ENCODE measurements at places on chromosomes 4 and X.

GRCh38 chr4:72858328-72858727 is 211.2 kb downstream of the COX18 start:
- no peak for DNase-seq

DNA sequence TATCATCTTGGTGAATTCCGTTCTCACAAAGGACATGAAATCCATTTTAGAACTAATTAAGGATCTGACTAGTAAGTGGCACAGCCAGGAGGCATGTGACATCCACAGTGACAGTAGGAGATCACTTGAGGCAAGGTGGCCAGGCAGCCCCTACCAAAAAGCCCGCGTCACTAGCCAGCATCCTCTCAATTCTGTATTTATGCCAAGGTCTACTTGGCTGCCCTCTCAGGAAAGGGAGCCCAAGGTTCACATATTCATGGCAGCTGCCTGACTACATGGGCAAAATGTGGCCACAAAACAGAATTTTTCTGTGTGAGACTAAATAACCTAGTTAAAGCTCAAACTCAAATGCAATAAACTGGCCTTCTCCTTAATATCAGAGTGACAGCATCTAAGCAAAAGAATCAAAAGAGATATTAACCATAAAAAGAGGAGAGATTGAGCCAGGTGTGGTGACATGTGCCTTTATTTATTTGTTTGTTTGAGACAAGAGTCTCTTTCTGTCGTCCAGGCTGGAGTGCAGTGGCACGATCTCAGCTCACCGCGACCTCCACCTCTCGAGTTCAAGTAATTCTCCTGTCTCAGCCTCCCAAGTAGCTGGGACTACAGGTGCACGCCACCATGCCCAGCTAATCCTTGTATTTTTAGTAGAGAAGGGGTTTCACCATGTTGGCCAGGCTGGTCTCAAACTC is 51.5 kb downstream of the SLC9A7 start:
- DNase-seq: no peak

DNA sequence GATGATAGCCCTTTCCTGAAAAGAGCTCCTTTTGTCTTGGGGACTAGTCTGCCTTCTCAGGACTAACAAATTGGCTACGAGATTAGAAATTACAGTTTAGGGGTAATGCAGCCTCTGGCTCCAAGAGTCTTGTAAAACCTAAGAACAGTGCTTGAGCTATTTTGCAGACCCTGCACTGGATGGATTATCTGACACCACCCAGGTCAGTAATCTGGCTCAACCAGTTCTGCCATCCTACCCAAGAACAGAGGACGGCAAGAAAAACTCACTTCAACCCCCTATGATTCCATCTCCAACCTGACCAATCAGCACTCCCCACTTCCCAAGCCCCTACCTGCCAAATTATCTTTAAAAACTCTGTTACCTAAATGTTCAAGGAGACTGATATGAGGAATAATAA is 225.1 kb downstream of the FAM47A start:
- DNase-seq: no peak

DNA sequence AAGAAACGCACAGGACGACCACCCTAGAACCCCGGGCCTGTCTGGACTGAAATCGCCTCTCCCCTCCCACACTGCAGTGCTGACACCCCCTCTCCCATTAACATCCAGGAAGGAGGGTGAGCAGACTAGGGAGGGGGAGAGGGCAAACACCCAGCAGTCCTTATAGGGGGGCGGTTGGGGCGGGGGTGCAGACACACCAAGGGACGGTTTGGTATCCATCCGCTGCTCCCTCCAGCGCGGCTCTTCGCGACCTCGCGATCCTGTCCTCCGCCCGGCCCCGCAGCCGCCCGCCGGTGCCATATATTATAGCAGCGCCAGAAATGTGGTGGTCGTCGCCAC is 411 bp upstream of the GPRASP1 start:
- DNase-seq: no peak

DNA sequence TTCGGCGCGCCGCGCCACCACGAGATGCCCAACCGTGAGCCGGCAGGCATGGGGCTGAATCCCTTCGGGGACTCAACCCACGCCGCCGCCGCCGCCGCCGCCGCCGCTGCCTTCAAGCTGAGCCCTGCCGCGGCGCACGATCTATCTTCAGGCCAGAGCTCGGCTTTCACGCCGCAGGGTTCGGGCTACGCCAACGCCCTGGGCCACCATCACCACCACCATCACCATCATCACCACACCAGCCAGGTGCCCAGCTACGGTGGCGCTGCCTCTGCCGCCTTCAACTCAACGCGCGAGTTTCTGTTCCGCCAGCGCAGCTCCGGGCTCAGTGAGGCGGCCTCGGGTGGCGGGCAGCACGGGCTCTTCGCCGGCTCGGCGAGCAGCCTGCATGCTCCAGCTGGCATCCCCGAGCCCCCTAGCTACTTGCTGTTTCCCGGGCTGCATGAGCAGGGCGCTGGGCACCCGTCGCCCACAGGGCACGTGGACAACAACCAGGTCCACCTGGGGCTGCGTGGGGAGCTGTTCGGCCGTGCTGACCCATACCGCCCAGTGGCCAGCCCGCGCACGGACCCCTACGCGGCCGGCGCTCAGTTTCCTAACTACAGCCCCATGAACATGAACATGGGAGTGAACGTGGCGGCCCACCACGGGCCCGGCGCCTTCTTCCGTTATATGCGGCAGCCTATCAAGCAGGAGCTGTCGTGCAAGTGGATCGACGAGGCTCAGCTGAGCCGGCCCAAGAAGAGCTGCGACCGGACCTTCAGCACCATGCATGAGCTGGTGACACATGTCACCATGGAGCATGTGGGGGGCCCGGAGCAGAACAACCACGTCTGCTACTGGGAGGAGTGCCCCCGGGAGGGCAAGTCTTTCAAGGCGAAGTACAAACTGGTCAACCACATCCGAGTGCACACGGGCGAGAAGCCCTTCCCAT is 1.1 kb downstream of the ZIC3 start:
- no peak for DNase-seq

DNA sequence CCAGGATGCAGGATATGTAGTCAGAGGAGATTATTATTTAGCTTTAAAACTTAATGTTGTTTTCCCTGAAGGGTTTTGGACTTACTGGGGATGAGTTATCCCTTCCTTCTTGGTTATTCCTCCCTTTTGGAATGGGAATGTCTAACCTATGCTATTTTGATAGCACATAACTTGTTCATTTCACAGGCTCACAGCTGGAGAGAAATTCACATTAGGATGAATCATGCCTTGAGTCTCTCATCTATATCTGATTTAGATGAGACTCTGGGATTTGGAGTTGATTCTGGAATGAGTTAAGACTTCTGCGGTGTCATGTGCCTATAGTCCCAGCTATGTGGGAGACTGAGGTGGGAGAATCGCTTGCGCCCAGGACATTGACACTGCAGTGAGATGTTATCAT is 81.1 kb downstream of the ATP11C start:
- DNase-seq: no peak

DNA sequence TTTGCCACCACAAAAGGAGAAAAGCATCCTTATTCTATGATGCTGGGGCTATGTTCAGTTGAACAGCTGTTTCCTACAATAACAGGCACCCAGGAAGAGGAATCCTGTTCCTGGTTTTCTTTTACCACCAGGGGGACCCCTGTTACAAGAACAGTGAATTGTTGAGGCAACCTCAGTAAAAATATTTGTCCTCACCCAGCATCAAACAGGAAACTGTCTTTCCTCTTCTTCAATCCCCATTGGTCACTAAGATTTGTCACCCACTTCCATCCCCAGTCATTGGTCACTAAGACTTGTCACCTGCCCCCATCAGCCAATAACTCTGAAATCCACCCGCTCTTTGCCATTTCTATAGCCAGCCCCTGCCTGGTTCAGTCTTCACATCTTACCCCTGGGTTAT is 143.5 kb upstream of the GALNT7 start:
- DNase-seq: peak; percentile 91

DNA sequence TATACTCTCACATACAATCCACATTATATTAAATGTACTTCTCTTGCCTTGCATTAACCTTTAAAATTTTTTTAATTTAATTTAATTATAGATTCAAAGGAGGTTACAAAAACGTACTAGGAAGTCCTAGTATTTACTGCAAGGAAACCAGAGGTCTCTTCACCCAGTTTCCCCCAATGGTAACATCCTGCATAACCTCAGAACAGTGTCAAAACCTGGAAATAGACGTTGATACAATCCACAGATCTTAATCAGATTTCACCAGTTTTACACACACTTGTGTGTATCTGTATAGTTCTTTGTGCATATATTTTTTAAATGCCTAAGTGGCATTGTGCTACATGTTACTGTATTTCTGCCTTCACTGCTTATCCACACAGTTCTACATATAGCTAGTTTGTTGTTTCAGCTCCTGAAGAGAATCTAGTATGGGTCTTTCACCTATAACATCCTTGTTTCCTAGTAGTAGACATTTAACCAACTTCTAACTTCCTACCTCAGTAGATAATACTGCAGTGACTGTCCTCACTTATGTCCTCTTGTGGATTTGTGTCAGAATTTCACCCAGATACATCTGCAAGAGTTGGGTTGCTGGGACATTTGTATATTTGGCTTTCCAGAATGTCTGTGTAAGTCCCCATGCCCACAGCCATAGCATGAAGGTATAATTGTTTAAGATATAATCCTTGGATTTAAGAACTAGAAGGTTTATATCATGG is 103.2 kb downstream of the NFKB1 start:
- DNase-seq: no peak

GRCh38 chr4:16590797-16591196 is 307.6 kb downstream of the LDB2 start:
- DNase-seq: no peak

- DNase-seq: no peak
These were observed 62.5 kb downstream of the STX18 start for GRCh38 chr4:4479366-4479765.

DNA sequence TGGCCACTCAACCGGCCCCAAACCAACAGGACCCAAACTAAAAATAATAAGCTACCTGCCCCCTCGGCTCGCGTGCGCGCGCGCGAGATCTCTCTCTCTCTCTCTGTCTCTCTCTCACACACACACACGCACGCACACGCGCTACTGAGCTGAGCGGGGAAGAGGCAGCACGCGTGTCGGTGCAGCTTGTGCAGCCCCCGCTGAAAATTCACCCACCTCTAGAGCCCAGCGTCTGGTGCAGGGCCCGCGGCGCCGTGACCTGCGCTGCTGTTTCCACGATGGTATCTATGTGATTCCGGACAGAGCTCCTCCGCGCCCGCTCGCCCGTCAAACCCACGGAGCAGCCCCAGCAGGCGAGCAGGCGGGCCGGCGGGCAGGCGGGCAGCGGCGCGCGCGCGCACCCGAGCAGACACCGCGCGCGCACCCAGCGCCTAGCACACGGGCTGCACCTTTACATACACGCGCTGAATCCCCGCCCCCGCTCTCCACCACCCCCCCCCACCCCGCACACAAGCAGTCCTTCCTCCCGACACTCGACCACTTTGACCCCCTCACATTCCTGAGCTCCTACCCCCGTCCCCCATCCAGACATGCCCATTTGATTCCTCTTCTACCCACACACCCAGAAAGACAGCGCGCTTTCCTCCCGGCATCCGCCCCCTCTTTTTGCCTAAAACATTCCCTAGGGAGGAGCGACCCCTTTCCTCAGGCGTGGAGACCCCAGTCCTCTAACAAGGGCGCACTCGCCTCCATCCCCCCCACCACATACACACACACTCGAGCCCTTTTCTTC is 1.0 kb downstream of the SLITRK4 start:
- DNase-seq: peak; percentile 21

DNA sequence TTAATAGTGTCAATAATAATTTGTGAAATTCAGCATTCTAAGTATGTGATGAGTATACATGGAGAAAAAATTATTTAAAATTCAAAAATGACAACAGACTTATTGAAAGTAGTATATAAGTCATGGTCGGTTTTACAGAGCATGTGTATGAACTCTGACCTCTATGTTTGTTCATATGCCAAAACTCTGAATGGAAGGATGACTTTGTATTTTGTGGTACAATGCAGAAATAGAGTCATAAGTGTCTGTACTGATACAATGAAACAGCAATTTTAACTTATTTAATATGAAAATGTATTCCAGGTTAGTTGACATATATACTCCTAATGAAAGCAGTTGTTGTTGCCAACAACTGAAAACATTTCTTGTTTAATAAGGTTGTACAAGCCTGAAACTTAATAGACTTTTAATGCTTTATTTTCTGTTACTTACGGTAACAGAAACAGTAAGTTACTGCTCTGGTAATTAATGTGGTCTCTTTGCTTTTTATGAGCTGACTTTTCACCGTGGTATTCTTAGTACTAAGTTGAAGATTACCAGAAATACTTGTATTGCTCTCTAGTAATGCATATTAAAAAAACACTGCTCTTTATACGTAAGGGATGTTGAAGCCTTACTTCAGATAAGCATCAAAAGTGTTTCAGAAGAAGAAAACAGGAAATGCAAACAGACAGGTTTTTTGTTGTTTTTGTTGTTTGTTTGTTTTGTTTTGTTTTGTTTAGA is 1.9 kb downstream of the UBE2K start:
- peak; percentile 46 for DNase-seq

DNA sequence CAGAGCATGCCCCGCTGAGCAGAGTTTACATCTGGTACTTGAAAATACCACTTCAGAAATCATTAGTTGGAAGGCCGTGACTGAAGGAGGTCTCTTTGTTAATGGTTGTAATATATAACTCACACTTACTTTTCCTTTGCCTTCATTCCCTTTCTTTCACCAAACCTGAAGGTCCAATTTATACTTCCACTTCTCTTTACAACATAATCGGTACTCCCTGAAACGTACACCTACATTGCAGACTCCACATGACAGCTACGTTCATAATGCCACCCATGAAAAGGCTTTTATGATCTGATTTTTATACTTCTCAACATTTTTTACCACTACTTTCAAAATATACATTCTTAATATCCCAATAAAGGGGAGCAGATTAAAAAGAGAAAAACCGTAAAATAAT is 298.7 kb downstream of the C4orf33 start:
- no peak for DNase-seq

DNA sequence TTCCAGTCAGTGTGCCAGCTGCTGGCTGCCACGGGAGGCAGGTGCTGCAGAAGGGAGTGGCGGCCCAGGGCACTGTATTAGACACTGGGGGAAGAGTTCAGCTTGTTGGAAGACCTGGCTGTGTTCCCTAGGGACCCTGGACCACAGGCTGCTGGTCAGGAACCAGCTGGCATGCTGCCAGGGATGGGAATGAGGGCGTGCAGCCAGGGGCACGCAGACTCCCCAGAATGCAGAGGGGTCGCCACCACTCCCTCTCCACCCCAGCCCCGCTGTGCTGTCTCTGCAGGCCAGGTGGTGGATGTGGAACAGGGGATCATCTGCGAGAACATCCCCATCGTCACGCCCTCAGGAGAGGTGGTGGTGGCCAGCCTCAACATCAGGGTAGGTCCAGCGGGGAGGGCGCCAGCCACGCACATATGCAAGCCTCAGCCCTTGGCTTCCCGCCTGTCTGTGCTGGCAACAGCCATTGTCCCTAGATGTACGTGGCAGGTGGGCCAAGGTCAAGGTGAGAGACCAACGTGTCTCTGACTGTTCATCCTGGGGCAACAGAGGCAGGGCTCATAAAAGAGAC is 12.3 kb downstream of the ABCD1 start:
- no peak for DNase-seq

Data from muscle of leg (tissue), 16 donors.